Pancreas (tissue), 10 donors: ENCODE measurements at places on chromosomes 1 and 21.

- DNase-seq: no peak
These were observed 7.7 kb downstream of the ARMH1 start for GRCh38 chr1:44681905-44682882.

GRCh38 chr1:209674957-209675564, at the start of gene G0S2:
TSS of gene G0S2 (plus strand) at chr1:209675412. CDS start at chr1:209675685, 273 bp downstream.
- DNase-seq: peak; percentile 84

DNA sequence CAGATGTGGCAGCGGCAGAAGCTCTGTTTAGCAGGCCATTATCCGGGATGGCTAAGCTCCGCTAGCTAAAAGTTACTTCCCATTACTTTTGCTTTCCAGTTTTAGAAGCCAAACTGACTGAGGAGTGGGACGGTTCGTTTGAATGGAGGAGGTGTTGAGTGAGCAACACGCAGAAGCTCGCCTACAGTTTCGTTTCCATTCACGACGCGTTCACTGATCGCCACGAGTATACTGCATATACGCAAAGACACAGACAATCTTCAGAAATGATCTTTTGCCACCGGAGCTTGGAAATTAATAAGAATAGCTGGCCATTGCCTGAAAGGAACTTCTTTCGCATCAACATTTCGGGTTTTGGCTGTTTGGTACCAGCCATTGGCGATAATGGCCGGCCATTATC, 14.6 kb downstream of the SON start:
- DNase-seq: no peak

DNA sequence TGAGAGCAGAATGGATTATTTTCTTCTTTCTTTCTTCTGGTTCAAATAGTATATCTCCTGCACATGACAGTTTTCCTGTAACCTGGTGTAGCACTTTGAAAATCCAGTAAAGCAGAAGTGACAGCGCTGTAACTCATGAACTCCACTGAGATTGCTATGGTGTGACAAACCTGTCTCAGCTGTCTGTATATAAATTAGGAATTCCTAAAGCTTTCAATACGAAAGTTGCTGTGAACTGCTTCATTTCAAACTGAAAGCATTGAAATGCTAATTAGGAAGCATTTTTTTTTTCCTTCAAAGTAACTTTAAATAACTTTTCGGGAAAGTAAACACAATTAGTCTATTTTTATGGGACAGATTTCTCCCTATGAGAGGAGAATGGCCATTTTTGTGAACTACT, 646.9 kb upstream of the ZP4 start:
- DNase-seq: no peak

DNA sequence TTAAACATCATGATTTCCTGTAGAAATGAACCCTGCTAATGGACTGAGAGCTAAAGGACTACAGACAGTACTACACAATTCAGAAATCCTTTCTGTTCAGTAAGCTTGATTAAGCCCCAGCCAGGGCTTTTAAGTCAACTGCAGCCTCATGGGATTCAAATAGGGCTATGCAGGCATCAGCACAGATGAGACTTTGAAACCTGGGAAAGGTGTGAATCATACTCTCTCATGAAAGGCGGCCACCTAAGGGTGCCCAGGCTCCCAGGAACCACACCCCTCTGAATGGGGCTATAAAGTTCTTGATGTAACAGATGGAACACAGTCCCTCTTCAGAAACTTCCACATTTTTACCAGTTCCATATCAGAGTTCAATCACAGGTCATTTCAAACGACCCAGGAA, 7.6 kb downstream of the SIPA1L2 start:
- no peak for DNase-seq

- DNase-seq: no peak
These were observed 21.6 kb downstream of the TCEA3 start for GRCh38 chr1:23403038-23403336.
